ENCODE measurements at places on chromosomes 4 and X. TPM values are rescaled to one million over a fixed set of nuclear protein-coding genes. Genes with fewer than 3 reads are reported as not detected.

GRCh38 chr4:144531841-144532240 lies 114.1 kb upstream of the HHIP start:
- no peak for DNase-seq

DNA sequence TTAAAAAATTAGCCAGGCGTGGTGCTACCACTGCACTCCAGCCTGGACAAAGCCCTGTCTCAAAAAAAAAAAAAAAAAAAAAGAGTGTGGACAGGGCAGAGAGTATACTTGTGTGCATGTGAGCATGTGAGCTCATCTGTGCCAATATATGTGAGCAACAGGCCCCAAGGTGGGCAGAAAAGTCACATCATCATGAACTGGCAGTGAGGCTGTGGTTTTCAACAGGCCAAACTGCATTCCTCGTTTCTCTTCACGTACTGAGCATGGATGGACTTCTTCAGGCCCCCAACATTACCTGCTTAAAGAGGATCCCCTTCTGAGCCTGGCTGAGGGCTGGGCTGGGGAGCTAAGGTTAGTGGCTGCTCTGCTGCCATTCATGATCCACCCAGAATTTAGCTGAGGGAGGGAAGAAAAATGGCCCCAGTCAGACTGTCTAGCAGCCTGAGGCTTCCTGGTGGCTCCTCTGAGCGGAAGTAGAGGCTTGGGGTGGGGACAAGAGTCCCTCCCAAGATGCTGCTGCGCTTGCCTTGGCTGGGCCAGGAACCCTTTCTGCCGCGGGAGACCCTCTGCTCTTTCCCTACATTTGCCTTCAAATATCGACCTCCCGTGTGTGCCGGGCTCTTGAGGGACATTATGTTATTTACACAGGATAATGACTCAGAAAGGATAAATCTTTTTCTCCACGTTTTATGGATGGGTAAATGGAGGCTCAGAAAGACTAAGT lies 55.0 kb downstream of the DIPK2B start:
- no peak for DNase-seq

- DNase-seq = no peak
Observed at GRCh38 chr4:118858779-118859178, 22.9 kb upstream of the SEC24D start.

GATA1 gene
- not detected for polyA plus RNA-seq

BEND2 gene
- not detected for polyA plus RNA-seq

TMEM31 gene
- polyA plus RNA-seq = 0.11 TPM
